MCF 10A (cell line): ENCODE measurements at places on chromosomes 6 and 20. TPM values are rescaled to one million over a fixed set of nuclear protein-coding genes. Genes with fewer than 3 reads are reported as not detected.

- H3K36me3 ChIP-seq: no peaks in the 10 kb centered on the region
- H3K27me3 ChIP-seq: no peaks in the 10 kb centered on the region
- peaks cover 6% of the 10 kb centered on the region for H3K4me1 ChIP-seq
- no peak overlapping the region for H3K4me3 ChIP-seq
These were observed 394.5 kb upstream of the SLC35B3 start for GRCh38 chr6:8829796-8830195.

DNA sequence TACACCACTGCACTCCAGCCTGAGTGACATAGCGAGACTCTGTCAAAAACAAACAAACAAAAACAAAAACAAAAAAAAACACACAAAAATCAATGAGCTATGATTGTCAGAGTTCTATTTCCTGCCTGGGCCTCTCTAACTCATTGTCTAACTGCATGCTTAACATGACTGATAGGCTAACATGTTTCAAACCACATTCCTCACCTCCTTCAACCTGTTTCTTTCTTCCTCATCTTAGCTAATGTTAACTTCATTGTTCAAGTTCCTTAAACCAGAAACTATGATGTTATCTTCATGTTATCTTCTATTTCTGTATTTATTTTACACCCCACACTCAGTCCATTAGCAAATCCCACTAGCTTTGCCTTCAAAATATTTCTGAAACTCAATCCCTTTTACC lies 41.5 kb downstream of the BEND6 start:
- no peak for DNase-seq
- H3K27me3 ChIP-seq: no peaks in the 10 kb centered on the region
- H3K27ac ChIP-seq: no peak overlapping the region

SOX18 gene
- total RNA-seq: 0.16 and 0.22 TPM in 2 replicates

ZKSCAN8 gene
- total RNA-seq: 26.7 and 27.9 TPM in 2 replicates

GRCh38 chr6:135675026-135675425 lies 176.5 kb upstream of the PDE7B start:
- no peak overlapping the region for H3K27ac ChIP-seq
- no peak for DNase-seq
- H3K4me1 ChIP-seq: no peaks in the 10 kb centered on the region
- no peaks in the 10 kb centered on the region for H3K36me3 ChIP-seq

GSTA1 gene
- not detected in 2 replicates for total RNA-seq

- peak; percentile 47 for DNase-seq
- no peaks in the 10 kb centered on the region for H3K27me3 ChIP-seq
- H3K27ac ChIP-seq: peak overlapping the region; percentile 2
- peaks cover under 1% of the 10 kb centered on the region for H3K36me3 ChIP-seq
- no peak overlapping the region for H3K4me3 ChIP-seq
- H3K4me1 ChIP-seq: peaks cover 26% of the 10 kb centered on the region
These were observed 117.9 kb downstream of the JAG1 start for GRCh38 chr20:10555865-10556308.

GRCh38 chr6:159217595-159218275 lies 48.5 kb downstream of the FNDC1 start:
- DNase-seq: no peak
- H3K4me3 ChIP-seq: no peak overlapping the region
- no peak overlapping the region for H3K27ac ChIP-seq
- no peaks in the 10 kb centered on the region for H3K36me3 ChIP-seq
- H3K27me3 ChIP-seq: peaks cover 46% of the 10 kb centered on the region

DNA sequence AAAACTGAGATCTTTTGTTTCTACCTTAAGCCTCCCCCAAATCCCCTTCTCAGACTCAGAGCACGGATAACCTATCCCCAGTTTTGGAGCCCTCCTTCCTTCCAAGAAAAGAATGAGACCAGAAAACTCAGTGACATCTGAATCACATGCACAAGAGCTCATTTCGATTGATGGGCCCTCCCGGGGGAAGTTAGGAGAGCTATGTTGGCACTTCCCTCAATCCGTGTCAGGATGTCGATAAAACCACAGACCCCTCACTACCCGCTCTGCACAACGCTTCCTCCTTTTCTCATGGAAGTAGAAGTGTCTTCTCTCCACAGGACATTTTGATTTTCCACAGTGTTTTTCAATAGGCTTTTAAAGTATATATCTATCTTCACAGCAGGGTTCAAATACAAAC lies 332.4 kb downstream of the HACE1 start:
- H3K27me3 ChIP-seq: no peaks in the 10 kb centered on the region
- H3K27ac ChIP-seq: no peak overlapping the region

FAM217A gene
- not detected in 2 replicates for total RNA-seq

KCNG1 gene
- 24.8 and 30.6 TPM in 2 replicates for total RNA-seq

CRYBG1 gene
- 36.5 and 45.3 TPM in 2 replicates for total RNA-seq

TTK gene
- 11.9 and 19.1 TPM in 2 replicates for total RNA-seq

DNA sequence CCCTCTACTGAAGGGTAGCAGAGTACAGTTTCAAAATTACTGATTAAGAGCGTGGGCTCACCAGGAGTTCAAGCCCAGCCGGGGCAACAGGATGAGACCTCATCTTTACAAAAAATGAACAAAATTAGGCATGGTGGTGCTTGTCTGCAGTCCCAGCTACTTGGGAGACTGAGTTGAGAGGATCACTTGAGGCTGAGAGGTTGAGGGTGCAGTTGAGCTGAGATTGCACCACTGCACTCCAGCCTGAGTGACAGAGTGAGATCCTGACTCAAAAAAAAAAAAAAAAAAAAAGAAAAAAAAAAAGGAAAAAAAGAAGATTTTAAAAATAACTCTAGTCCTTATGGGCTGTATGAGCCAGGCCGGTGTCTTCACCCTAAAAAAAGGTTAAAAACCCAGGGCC lies 18.7 kb downstream of the PABPC1L start:
- no peaks in the 10 kb centered on the region for H3K27me3 ChIP-seq
- H3K4me1 ChIP-seq: no peaks in the 10 kb centered on the region
- no peak overlapping the region for H3K27ac ChIP-seq

GRCh38 chr6:4460586-4461475 lies 315.4 kb upstream of the CDYL start:
- H3K4me3 ChIP-seq: no peak overlapping the region
- no peaks in the 10 kb centered on the region for H3K27me3 ChIP-seq
- H3K27ac ChIP-seq: no peak overlapping the region
- peaks cover 6% of the 10 kb centered on the region for H3K4me1 ChIP-seq

KCNS1 gene
- total RNA-seq: not detected in 2 replicates

DNA sequence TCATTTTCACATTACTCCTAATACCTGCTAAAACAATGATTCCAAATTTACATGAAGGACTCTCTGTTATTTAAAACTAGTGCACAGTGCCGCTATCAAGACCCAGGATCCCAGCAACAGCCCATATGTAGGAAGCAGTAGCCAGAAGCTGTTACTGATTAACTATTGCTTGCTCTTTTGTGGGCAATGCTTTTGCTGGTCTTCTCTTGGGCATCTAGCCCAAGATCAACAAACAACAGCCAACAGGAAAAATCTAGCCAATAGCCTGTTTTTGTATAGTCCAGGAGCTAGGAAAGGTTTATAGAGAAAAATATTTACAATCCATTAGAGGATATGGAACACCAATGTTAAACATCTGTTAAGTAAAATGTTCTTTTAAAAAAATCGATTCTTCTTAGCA lies 22.1 kb upstream of the TENT5A start:
- no peak overlapping the region for H3K27ac ChIP-seq
- H3K36me3 ChIP-seq: peaks cover 7% of the 10 kb centered on the region
- no peak for DNase-seq
- peaks cover 16% of the 10 kb centered on the region for H3K4me1 ChIP-seq
- H3K27me3 ChIP-seq: no peaks in the 10 kb centered on the region
